ENCODE measurements at places on chromosomes 4 and X.

DNA sequence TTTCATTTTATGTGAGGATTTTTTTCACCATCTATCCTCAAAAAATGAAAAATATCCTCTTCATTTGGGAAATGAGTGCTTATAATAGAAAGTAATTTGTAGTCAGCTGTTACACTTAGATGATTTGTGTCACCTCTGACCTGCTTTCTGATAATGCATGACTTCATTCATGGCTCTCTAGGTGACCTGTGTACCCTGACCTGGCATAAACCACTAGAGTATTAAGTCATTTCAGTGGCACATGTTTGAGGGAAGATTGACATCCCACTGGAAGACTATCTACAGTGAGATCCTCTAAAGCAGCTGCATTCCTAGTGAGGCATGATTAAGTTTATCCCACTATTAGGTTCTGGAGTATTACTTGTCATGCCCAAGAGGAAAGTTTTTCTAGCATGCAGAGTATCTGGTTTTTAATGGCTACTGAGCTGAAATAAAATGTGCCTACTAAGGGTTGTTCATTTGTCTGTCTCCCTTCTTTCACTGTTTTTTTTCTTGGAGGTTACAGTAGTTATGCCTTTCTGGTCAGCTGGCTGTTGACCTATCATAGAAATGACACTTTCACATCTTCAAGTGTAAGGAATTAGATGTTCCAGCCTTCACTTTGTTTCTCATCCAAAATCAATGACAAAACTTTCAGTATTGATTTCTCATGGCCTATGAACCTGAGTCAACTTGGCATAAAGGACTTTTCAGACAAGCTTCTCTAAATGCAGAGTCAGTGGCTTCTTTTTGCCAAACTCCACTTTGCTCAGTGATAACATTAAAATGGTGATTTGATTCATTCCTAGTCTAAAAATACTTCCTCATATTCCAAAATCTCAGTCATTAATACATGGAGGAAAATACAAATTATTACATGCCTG, 33.1 kb downstream of the TET2 start:
- peak; percentile 70 for DNase-seq

GRCh38 chr4:67355806-67356205, 189.5 kb downstream of the CENPC start:
- DNase-seq = no peak

DNA sequence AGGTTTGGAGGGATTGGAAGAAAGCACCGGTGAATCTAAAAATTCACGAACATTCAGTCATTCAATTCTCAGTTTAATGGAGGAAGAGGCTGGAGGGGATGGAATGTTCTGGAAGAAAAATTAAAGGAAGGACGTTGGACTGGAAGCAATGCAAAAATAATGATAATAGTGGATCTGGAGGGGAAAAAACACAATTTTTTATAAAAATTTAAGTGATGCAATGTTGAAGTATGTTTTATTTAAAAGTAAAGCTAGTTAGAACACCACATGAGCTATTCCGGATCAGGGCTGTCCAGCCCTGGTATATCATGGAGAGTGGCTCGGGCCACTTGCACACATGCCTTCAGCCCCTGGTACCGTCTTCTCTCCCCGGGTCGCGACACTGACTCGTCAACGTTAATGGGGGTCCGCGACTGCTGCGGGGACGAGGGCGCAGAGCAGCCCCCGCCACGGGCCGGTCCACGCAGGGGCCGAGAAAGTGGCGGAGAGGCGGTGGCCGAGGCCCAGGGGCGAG, 204.6 kb downstream of the TENM3 start:
- no peak for DNase-seq

DNA sequence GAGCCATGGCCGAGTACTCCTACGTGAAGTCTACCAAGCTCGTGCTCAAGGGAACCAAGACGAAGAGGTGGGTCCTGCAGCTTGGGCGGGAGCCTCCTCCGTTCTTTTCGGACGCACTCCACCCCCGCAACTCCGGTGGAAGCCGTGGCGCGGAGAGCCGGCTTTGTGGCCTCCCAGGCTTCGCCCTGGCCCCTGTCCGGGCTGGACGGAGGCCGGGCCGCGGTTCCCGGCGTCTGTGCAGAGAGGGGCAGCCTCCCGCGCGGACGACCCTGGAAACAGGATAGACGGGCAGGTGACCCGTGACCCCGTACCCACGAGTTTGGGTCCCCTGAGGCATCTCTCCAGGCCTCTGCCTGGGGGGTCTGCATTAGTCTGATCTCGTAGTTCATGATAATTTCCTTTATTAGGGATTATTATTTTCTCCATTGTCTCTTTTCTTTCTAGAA, 356 bp downstream of the FRG1 start:
- no peak for DNase-seq

DNA sequence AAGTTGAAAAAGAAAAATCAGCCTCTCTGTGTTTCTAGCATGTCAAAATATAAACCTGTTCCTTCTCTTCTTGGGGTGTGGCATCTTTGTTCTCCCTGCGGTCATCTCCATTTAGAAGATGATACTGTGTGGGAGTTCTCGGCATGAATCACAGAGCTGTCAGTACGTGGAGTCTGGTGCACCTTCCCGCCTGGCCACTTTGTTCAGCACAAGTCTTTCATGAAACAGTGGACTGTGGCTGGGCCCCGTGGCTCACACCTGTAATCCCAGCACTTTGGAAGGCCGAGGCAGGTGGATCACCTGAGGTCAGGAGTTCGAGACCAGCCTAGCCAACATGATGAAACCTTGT, 166.5 kb downstream of the MAML3 start:
- no peak for DNase-seq

Measured in M059J (cell line).